ENCODE measurements at places on chromosomes 7 and 10.
A peak's percentile ranks its signal among the peaks of the same experiment; 100 is the strongest.

DNA sequence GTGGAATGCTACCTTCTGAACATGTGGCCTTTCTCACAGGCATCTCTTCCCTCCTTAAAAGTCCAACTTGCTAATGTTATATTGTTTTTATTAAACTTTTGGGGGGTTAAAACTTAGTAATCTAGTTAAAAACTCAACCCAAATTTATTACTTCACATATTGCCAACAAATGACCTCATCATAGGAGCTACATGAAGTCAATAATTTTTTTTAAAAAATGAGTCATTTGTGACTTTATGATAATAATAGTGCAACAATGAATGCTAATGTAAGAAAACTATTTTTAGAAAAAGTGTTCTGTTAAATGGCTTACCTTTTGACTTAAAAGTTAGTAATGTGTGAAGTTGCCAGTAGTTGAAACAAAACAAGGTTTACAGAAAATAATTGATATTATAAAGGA is 325.9 kb upstream of the FZD1 start:
- no peak for DNase-seq

DNA sequence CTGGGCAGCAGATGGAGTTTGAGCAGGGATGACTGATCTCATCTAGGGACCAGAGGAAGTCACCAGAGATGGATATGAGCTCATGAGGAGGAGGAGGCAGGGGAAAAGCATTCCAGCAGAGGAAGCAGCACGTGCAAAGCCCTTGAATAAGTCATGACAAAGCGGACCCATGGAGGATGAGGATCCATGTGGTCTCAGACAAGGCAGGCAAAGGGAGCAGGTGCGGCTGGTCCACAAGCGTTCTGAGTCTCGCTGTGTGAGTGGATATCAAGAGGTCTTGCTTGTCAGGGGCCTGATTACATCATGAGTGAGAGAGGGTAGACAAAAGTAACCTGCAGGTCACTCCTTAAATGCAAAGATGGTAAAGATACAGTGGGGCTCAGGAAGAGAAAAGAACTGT is 307.6 kb downstream of the GRID1 start:
- no peak for DNase-seq

DNA sequence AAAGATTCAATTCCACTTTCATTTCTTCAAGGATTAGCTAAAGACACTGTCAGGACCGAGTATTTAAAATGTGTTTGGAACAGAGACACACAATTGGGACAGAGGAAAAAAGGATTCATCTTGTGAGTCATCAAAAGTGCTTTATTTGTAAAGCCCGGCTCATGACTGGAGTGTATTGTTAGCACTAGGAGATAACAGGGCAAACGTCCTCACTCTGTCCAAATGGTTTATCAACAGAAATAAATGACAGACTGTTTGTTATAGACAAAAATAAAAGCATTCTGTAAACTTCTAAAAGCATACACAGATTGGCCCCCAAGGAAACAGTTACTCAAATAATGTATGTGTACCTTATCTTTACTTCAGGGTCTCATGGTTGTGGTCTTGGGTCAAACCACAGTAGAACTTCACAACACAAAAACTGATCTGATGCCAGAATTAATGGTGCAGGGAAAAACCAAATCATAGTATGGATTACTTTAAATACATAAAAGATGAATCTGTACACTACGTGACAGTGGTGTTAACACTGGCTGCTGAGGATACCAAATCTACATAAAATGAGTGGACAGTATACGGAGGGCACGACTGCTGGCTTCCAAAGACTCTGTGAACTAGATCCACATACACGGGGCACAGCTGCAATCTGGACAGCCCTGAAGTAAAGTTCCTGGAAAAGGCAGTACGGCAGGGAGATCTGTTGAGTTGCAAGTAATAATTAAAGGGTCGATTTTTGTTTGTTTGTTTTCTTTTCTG is 179.4 kb downstream of the PIP4K2A start:
- no peak for DNase-seq

DNA sequence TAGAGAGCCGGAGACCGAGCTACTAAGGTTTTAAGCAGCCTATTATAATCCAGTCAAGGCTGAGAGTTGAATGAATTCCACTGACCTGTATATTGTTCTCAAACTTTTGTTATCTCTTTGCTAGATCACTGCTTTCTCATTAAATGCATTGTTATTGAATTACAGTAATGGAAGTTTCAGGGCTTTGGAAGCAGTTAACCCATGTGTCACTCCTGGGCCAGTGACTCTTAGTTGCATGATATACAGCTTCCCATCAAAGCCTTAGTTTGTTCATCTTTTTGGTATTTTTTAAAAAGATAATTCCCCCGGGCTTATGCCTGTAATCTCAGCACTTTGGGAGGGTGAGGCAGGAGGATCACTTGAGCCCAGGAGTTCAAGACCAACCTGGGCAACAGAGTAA is 55.4 kb upstream of the KIAA1217 start:
- DNase-seq: peak; percentile 57

- DNase-seq: no peak
Measured at GRCh38 chr10:13018171-13018570, 16.7 kb upstream of the CCDC3 start.

GRCh38 chr10:62788861-62789467 is 15.6 kb upstream of the ADO start:
- DNase-seq: no peak

- DNase-seq: peak; percentile 33
Measured at GRCh38 chr7:117759950-117760640, 113.1 kb downstream of the CTTNBP2 start.

DNA sequence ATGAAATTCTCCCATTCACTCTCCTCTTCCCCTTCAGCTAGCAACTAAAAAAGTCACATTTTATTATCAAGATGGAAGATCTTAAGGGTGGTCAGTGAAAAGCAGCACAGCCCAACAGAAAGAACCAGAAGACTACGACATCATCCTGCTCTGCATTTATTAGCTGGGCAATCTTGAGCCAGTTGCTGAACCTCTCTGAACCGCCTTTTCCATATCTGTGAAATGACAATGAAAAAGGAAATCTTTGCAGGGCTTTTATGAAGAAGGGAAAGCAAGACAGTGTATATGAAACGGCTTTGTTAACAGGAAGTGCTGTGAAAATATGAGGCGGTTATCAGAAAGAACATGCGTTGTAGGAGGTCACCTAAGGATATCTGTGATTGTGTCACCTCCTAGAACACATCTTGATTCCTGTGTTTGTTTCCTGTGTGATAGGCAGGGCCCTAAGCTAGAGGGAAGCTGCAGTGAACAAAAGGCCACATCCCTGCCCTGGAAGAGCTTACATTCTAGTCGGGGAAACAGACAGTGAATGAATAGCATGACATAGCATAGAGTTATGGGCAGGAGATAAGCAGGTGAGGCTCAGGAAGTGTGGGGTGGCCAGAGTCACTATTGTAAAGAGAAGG is 36.0 kb upstream of the KCNMA1 start:
- no peak for DNase-seq

- DNase-seq: no peak
Measured at GRCh38 chr10:25142116-25142864, 32.5 kb upstream of the GPR158 start.

GRCh38 chr7:93985101-93985500 is 19.1 kb downstream of the BET1 start:
- DNase-seq: no peak

- no peak for DNase-seq
Measured at GRCh38 chr7:50588937-50589336, 23.7 kb upstream of the DDC start.

GRCh38 chr7:81685270-81685868 is 84.5 kb downstream of the HGF start:
- no peak for DNase-seq

DNA sequence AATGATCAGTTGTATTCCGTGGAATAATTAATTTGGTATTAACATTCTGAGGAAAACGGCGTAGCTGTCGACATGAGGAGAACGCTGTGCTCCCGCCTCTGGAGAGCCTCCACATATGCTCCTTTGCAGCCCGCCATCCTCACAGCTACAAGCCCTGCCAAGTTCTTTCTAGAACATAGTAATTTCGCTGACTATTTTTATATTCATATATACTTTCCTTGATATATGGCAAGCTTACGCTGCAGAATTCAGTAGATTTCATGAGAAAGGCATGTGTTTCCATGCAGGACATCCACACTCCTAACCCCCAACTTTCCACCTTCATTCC is 45.2 kb downstream of the TBXAS1 start:
- DNase-seq: no peak

DNA sequence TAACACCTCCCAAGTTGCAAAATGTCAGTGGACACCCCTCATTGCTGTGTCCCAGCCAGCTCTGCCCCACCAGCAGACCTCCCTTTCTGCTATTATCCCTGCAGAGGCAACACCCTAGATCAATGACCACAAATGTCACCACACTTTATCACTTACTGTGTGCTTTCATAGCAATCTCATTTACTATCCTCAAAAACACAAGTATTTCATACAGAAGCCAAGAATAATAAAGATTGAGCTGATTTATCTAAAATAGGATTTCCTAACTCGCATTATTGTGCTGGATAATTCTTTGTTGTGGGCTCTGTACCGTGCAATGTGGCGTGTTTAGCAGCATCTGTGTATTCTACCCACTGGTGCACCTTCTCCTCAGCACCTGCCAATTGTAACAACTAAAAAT is 13.2 kb upstream of the ABCB5 start:
- DNase-seq: no peak

- no peak for DNase-seq
Measured at GRCh38 chr10:7209458-7209857, 201.4 kb downstream of the SFMBT2 start.

- no peak for DNase-seq
Measured at GRCh38 chr10:71243756-71244395, 31.5 kb downstream of the UNC5B start.

GRCh38 chr7:123645516-123645915 is 10.2 kb upstream of the LMOD2 start:
- DNase-seq: no peak

DNA sequence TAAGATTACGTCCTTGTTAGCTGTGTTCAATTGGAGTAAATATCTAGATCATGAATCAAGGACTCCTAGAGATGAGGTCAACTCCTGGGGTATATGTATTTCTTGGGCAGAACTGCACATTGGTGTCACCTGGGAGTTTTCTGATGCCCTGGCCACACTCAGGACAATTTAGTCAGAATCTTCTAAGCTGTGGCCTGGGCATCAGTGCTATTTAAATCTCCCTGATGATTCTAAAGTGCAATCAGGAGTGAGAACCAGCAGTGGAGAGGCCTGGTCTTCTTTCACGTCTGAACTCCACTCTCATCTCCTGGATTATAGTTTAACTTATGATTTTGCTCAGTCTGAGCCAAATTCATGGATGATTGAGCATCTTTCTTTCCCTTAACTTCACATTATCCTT is 218.0 kb downstream of the BMPER start:
- no peak for DNase-seq

- DNase-seq: peak; percentile 67
Measured at GRCh38 chr10:103659674-103660363, 166.3 kb downstream of the NEURL1 start.

GRCh38 chr7:42552227-42552626 is 315.2 kb upstream of the GLI3 start:
- DNase-seq: no peak

DNA sequence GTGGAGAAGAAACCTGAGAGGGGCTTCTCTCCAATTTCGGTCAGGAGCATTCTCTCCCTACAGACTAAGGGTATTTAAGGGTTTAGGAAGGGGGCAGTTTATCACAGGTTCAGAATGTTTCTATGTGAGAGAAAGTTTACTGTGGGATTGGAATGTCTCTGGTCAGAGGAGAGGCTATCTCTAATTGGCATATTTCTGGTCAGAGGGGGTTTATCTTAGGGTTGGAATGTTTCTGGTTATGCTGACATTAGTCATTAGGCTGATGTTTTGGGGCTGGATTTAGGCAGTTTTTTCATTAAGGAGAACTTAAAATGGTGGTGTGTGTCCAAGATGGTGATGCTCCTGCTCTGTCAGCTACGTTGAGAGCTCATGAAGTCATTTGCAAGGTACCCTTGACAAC is 758.0 kb downstream of the TYW1 start:
- DNase-seq: peak; percentile 7

DNA sequence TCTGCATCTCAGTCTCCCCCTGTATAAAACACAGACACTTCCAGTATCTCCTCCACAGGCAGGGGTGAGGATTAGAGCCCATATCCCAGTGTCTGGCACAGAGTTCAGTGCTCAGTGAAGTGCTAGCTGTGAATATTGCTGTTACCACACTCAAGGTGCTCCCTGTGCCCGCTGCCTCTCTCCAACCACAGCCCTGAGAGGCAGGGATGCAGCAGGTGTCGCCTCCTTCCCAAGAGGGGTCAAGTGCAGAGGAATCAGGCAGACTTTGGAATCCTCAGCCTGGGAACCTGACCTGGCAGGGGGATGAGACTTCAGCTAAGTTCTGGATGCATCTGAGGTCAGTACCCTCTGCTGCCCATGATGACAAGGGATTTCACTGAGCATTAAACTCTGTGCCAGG is 163.1 kb downstream of the GFRA1 start:
- no peak for DNase-seq

- no peak for DNase-seq
Measured at GRCh38 chr7:100248483-100248882, 28.7 kb downstream of the PVRIG start.

DNA sequence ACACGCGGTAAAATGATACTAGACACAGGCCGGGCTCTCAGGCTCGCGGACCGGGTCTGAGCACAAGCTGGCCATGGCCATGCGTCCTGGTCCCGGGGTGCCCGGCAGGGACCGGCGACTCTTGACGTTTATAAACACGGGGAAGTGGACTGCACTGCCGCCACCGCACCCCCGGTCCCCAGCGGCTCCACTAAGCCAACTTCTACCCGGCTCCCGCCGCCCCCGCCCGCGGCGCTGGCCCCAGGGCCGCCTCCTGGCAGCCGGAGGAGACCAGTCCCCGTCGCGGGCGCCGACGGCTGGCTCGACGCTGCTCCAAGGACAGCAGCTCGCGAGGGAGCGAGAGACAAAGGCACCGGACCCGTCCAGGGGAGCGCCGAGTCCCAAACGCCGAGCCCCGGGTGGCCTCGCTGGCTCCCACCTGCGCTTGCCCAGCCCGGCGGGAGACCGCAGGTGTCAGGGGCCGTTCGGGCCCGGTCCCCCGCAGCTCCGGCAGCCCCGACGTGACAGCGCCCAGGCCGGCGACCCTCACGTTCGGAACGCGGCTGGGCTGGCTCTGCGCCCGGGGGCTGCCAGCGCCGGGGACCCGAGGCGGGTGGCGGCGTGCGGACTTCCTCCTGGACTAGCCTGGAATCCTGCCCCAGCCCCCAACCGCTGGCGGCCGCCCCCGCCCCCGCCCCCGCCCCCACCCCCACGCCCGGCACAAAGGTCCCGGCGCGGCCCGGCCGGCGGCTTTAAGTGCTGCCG is 517 bp downstream of the ITGB1 start:
- no peak for DNase-seq

GRCh38 chr7:101163279-101164070 is 1.9 kb downstream of the VGF start:
- no peak for DNase-seq

DNA sequence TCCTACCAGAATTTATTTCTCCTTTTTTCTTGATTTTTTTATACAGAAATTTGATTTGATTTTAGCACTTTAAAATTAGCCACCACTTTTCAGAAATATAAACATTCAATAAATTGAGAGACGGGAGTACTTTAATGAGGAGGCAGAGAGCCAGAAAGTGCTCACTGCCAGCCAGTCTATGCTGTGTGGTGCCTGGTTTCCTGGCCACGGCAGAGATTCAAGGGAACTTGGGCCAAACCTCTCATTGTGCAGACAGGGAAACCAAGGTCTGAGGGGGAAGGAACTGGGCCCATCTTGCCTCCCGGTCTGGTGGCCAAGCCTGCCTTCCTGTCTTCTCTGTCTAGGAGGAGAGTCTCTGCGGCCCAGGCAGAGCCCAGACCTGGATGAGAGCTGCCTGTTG is 25.9 kb downstream of the ADAMTS14 start:
- no peak for DNase-seq

Data from fibroblast of skin of left biceps (primary cell).